ENCODE measurements at places on chromosomes 16 and 17.

GRCh38 chr16:2874032-2874911, 8.7 kb upstream of the FLYWCH2 start:
- no peak for DNase-seq

- no peak for DNase-seq
These were observed 21.9 kb upstream of the BEAN1 start for GRCh38 chr16:66405057-66405783.

DNA sequence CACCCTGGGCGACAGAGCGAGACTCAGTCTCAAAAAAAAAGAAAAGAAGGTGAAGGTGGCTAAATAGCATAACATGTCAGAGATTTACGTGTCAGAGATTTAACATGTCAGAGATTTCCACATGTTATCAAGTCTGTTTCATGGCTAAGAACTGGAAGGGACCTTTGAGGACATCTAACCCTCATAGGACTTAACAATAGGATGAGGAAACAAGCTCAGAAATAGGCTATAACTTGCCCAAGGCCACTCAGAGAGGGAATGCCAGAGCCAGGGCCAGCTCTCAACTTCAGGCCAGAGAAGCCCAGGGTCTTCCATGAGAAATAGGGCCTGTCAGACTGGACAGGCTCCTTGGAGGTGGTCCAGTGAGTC, 26.8 kb upstream of the ZNF629 start:
- no peak for DNase-seq

DNA sequence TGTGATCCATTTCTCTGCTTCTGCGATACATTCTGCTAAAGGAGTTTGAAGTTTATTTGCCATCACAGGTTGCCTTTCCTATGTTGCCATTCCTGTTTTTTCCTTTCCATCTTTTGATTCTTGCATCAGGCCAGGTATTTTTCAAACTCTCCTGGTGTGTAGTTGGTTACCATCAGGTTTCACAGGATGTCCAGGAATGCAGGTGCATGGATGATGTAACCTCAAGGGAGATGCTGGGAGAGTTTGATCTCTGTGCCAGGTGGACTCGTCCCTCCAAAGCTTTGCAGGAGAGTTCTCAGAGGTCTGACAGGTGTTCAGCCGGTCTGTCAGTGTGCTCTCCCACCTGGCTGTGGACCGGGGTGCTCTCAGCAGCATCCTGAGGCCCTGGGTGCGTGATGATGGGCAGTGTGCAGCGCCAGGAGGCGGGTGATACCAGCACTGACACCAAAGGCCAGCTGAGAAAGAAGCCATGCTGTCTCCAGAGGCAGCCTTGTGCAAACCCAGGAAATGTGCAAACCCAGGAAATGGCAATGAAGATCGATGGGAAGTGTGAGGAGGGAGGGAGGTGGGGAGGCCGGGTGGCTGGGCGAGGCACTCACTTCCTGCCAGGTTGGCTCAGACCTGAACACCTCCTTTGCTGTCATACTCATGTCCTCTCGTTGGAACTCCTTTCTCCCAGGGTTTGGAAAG, 1.7 kb downstream of the ATP2C2 start:
- DNase-seq: no peak

- DNase-seq: no peak
These were observed 46.6 kb upstream of the GRIN2A start for GRCh38 chr16:10228779-10229178.

GRCh38 chr16:56789360-56789759, 59.4 kb downstream of the NUP93 start:
- no peak for DNase-seq

DNA sequence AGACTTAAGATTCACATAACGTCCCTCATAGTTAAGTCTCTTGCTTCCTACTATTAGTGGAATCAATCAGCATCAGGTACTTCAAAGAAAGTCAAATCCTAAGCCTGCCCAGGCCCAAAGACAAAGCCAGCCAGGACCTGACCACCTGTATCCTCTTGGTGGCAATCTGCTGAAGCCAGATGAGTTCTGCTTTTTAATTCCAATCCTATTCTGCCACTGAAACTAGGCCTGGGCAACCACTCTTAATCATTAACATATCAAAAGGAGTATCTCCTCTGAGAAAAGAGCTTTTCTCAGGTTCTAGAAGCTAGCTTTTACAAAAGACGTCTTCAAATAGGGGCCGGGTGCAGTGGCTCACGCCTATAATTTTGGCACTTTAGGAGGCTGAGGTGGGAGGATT, 15.1 kb upstream of the GLG1 start:
- no peak for DNase-seq

DNA sequence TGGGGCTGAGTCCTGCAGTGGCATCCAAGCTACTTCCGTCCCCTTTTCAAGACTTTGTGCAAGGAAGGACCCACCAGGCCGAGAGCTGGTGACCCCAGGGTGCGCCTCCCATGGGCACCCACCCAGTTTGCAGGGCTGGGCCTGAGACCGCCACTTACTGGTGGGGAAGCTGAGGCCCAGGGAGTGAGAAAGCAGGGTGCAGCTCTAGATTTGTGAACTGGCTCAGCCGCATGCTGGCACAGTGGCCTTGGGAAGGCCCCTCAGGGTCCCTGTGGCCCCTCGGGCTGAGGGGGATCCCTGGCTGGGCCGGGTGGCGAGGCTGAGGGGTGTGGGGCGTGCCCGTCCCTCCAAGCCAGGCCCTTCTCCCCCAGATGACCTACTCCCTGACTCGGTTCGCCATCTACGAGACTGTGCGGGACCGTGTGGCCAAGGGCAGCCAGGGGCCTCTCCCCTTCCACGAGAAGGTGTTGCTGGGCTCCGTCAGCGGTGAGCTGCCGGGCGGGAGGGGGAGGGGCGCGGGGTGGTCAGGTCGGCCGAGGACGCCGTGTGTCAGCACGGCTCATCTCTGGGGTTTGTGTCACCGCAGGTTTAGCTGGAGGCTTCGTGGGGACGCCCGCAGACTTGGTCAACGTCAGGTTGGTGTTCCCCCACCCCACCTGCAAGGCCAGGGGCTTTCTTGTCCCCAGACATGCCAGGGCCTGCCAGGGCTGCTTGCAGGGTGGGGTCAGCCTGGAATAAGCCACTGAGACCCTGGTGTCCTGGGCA, 3.2 kb downstream of the SLC25A10 start:
- no peak for DNase-seq

- DNase-seq: no peak
These were observed 53.4 kb downstream of the EMP2 start for GRCh38 chr16:10526962-10527361.

GRCh38 chr17:80956321-80957190, 35.1 kb upstream of the CHMP6 start:
- no peak for DNase-seq

DNA sequence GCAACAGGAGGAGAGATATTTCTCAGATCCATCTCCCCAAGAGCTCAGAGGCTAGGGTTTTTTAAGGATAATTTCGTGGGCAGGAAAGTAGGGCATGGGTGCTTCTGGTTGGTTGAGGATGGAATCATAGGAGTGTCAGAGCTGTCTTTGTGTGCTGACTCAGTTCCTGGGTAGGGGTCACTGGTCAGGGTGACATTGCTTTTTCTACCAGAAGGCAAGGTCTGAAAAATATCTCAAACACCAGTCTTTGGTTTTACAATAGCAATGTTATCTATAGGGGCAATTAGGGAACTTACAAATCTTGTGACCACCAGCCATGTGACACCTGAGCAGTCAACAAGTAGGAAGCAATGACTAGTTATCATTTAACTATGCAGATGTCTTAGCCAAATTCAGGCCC, 82.9 kb upstream of the DYNLRB2 start:
- no peak for DNase-seq

DNA sequence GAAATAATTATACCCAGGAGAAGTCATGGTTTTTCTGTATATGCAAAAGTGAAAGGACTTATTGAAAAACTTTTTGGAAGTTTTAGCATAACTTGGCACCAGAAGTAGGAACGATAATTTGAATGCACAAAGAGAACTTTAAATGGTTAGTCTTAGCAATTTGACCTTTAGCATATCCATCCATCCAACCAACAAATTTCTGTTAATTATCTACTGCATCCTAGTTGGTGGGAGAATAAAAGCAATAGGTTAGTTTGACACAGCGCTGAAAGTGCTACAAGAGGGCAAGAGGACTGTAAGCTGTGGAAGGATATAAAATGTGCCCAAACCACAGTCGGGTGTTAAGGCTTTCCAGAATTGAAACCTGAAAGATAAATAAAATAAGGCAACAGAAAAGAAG, 17.6 kb downstream of the SPAG9 start:
- DNase-seq: no peak

DNA sequence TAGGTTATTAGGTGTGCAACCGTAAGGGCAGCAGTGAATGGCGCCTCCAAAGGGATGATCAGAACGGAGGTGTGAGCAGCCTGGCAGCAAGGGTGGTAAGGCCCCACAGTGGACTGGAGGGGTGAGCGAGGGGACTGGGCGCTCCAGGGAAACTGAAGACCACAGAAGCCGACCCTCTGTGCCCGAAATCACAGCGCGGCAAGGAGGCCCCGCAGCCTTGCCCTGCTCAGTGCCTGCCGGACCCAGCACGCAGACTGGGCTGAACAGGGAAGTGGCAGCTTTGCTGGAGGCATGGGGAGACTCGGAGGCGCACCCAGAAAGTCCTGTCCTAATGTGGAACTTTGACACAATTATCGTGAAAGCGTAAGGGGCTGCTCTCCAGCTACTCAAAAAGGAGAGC, 38.4 kb downstream of the KLHDC4 start:
- DNase-seq: no peak

- no peak for DNase-seq
These were observed 834 bp upstream of the TXNDC11 start for GRCh38 chr16:11743308-11744074.

GRCh38 chr17:47197821-47198220, 8.7 kb upstream of the CDC27 start:
- no peak for DNase-seq

DNA sequence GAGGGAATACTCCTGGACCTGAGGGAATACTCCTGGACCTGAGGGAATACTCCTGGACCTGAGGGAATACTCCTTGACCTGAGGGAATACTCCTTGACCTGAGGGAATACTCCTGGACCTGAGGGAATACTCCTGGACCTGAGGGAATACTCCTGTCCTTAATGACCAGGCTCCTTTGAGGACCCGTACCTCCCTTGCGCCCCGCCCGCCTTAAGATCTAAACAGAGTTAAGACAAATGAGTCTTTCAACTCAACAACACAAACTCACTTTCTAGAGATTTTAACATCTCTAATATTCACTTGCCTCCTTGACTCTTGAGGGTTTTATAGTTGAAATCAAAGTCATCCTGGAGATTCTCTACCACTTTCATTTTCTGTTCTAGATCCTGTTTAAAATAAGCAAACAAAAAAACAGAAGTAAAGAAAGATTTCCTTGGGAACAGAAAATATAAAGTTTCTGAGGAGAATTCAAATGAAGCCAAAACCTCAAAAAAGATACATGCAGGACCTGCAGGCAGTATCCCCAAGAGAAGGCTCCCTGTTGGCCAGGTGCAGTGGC, 49.7 kb downstream of the STAT3 start:
- no peak for DNase-seq

DNA sequence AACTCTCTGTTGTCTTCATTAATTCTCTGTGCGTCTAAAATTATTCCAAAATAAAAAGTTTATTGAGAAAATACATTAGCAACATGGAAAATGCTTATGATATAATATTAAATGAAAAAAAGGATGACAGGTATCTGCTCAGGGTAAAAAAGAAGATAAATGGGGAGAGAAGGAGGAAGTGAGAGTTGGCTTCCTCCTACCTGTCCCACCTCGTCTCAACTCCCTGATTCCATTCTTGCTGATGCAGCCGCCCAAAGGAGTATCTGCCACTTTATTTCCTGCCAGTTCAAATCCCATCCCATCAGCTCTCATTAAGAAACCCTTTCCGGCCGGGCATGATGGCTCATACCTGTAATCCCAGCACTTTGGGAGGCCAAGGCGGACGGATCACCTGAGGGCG, 72.5 kb upstream of the ALOX12 start:
- DNase-seq: no peak

DNA sequence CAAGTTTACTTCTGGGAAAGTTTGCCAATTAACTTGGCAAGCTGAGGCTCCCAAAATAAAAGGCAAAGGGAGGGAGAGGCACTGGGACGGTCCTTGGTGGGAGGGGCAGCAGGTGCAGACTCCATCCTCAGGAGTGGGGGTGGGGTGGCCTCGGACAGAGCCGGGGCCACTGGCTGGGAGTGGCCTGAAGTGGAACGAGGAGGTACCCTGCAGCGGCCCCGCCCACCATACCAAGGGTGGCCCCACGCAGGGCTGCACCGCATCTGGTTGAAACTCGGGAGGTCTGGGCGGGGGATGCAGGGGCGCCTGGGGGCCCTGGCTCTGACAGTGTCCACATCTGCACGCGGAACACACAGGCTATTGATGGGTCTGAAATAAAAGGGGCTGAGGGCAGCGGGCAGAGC, 42.4 kb upstream of the SLC38A10 start:
- no peak for DNase-seq

- DNase-seq: peak; percentile 91
These were observed 6.7 kb upstream of the SLC25A39 start for GRCh38 chr17:44331249-44331760.

DNA sequence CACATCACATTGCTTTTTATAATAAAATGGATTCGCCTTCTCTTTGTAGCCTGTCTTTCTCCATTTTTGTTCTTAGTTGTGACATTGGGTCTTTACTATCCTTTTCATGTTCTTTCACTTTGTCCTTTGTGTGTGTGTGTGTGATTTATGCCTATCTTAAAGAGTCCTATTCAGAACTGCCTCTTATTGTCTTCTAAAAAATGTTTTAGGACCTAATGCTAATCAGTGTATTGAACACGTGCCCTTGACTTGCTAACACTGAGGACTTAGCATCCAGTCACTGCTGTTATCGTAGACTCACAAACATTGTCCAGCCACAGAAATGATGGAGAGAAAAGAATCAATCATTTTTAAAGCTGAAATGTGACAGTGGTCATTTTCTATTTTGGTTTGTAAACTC, 251.9 kb downstream of the CNTNAP4 start:
- DNase-seq: no peak

- no peak for DNase-seq
These were observed 41.8 kb upstream of the NUDT7 start for GRCh38 chr16:77680496-77680895.

- no peak for DNase-seq
These were observed 8.2 kb downstream of the USP22 start for GRCh38 chr17:21034340-21035235.

DNA sequence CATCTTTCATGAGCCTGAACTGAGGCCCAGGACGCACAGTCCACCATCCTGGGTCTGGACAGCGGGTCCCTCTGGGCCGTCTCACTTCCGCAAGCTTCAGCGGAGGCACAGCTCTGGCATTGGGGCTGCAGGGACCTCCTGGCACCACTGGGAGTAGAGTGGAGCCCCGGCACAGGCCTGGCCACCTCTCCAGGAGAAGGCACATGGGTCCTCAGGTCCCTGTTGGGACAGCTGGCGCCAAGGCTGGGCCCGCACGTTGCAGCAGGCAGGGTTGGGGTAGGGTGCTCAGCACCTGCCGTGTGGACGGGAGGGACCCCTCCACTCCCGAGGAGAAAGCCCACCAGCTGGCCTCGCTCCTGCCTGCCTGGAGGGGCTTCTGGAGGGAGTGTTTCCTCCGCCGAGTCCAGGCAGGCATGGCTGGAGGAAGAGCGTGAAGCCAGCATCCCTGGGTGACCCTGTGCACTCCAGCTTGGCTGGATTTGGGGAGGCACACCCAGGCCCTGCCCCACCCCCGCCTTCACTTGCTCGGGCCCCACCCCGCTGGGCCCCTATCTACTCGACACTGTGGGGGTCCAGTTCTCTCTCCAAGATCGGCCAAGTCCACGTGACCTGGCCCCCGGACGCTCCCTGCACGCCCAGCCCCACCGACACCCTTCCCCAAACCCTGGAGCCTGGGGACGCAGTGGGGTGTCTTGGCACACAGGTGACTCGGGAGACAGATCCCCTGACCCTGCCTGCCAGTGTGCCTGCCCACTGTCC, 6.6 kb upstream of the METRNL start:
- DNase-seq: no peak

- no peak for DNase-seq
These were observed 127.4 kb downstream of the IRF8 start for GRCh38 chr16:86026171-86026910.

All from spinal cord (tissue), 10 donors.